Left cardiac atrium (tissue), 4 donors: ENCODE measurements at places on chromosomes 12 and 14. TPM values are rescaled to one million over a fixed set of nuclear protein-coding genes. Genes with fewer than 3 reads are reported as not detected.
A peak's percentile ranks its signal among the peaks of the same experiment; 100 is the strongest.

DNA sequence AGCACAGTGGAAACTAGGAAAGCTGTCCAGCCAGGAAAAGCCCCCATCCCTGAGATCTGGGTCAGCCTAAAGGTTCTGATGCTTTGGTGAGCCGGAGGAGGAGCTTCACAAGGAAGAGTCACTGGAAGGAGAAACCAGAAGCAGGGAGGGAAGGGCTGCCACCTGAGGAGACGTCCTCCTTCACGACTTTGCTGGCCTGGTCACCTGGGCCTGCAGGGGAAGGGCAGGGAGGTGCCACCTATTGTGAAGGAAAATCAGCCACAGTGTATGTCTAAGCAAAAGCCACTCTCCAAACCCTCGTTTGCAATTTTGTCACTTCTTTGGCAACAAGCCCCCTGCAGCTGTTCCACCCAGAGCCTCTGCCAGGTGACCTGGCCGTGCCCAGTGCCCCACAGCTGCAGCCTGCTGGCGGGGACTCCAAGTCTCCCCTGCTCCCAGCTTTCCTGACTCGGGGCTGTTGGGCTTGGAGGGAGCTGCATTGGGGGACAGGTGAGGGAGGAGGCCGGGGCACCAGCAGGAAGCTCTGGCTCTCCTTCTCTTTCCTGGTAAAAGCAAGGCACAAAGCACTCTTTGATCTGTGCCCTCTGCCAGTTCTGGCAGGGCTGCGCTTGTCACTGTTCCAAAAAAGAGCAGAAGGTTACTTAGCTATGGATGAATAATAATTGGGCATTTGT, 120.9 kb upstream of the BCL2L14 start:
- DNase-seq, result no peak

DNA sequence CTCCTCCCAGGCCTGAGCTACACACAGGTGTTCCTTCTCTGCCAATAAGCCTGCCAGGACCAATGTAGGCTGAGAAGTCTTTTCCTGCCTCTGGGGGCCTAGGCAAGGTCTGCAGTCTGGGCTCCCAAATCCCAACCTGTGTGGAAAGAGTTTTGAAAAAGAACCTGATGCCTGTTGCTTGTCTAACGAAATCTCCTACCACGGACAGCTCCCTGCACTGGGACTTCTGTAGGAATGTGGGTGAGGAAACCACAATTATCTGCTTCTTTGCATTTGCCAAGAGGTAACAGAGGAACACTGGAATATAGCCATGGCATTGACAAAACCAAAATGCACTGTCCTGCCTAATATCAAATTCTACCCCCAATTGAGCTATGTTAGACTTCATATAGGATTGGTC, 877.0 kb upstream of the TMEM132C start:
- DNase-seq, result no peak

- peak; percentile 88 for DNase-seq
Observed at GRCh38 chr12:6867413-6868210, at the start of gene TPI1. TPI1 (plus strand) TSS chr12:6867531; CDS start chr12:6867567, 36 bp downstream.

LIN7A gene
- total RNA-seq, result 13.6 TPM

CCDC197 gene
- not detected for total RNA-seq

IL25 gene
- not detected for total RNA-seq

TAS2R42 gene
- total RNA-seq, result not detected

GALNT16 gene
- 28.8 TPM for total RNA-seq
